HFFc6 (cell line): ENCODE measurements at places on chromosomes 7 and 10. TPM values are rescaled to one million over a fixed set of nuclear protein-coding genes. Genes with fewer than 3 reads are reported as not detected.

PKD2L1 gene
- total RNA-seq = not detected in 3 replicates

PRKCQ gene
- not detected in 3 replicates for total RNA-seq

ORC5 gene
- total RNA-seq = 14.5 and 16.8 TPM in 2 replicates

DNA sequence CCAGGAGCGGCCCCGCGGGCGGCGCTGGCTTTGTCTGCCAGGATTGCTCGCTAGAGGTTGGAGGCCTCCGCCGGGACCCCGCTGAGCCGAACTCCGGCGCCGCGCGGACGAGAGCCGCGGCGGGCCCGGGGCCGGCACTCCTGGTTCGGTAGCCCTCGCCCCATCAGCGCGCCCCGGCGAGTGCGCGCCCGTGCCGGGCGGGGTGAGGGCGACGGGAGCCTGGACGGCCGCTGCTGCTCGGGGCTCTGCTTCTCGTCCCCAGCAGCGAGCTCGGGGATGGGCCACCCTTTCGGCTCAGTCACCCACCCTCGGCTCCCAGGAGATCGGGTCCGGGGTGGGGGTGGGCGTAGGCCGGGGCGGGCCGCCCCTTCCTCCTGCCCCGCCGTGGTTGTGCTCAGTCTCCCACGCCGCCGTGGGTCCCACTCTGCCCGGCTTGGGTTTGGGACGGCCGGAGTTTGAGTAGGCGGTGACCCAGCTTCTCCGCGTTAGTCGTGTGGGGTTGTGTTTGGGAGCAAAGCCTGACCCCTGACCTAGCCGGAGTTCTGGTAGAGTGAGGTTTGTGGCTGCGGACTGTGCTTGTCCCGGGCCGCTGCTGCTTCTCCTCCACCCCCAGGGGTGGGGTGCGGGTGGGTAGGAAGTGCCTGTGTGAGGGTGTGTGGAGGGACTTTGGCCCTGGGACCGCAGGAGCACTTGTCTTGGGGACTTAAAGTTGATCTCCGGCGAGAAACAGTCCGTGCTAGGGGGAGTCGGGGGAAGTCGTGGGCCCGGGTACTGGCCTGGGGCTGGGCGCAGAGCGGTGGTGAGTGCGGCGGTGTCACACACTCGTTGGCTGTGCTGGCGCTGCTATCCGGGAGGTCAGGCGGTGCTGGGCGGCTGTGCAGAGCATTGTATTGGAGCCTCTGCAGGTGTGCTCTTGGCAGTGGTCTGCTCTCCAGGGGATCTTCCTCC, 677 bp downstream of the TSPAN14 start:
- DNase-seq = no peak

DNA sequence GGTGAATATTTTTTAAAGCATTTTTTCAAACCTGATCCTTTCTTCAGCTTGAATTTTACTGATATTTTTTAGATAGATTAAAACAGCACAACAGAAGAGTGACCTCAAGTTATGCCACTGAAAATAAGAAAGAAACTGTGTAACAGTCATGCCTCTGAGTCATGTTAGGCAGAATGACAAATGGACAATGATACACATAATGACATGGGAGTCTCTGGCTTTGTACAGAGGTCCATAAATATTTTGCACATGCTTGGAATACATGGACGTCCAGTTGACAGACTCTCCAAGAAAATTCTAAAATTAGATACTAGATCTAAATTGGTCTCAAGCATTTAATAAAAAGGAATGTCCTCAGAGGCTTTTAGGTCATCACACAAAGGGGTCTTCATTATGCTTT, 21.9 kb upstream of the SEMA3A start:
- DNase-seq = peak; percentile 43

DNA sequence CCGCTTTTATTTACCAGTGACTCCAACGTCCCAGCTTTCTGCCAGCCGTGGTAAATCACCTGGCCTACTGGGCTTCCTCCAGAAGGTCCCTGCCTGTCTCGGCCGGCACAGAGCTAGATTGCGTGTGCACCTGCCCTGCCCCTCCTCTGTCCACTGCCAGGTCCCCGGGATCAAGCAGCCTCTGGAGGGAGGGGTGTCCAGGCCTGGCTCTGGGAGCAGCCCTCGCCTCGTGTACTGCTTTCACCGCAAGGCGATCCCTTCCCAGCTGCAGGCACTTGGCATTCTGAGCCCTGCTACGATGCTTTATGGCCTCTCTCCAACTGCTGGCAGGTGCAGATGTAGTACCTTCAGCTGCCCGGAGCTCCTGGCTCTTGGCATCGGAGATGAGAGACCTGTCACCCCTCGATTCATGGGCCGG, 7.4 kb downstream of the SLC29A3 start:
- no peak for DNase-seq

- no peak for DNase-seq
Measured at GRCh38 chr7:107609811-107610261, 29.8 kb downstream of the BCAP29 start.

DNA sequence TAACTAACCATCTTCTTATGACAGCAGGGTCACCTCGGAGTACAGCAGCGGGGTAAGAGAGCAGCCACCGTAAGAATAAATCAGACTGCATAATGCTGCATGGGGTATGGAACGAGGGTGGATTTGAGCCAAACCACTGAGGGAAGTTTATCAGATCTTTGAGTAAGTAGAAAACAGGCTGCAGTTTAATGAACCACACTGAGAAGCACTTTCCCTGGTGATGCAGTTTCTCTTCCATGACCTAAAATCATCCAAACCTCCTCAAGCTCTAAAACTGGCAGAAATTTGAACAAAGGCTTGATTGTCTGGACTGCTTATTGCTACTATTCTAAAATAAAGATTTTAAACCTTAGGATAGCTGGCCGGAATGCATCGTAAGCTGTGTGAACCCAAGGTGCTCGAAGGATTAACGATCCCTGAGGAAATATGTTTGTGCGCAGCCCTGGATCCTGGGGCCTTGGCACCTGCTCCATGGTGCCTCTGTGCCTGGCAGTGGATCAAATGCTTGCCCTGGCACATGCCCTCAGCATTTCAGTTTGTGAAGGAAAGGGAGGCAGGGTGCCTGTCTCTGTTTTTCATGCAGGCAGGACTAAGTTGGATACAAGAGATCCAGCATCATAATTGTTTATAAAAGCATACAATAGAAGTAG, 322.7 kb downstream of the LHFPL3 start:
- DNase-seq = no peak

GRCh38 chr7:37957221-37957970, 37.0 kb downstream of the EPDR1 start:
- DNase-seq = no peak

GRCh38 chr7:29149036-29149435, 2.7 kb upstream of the CPVL start:
- no peak for DNase-seq

GRCh38 chr7:97116308-97116707, 1.2 kb upstream of the SDHAF3 start:
- DNase-seq = peak; percentile 59

DNA sequence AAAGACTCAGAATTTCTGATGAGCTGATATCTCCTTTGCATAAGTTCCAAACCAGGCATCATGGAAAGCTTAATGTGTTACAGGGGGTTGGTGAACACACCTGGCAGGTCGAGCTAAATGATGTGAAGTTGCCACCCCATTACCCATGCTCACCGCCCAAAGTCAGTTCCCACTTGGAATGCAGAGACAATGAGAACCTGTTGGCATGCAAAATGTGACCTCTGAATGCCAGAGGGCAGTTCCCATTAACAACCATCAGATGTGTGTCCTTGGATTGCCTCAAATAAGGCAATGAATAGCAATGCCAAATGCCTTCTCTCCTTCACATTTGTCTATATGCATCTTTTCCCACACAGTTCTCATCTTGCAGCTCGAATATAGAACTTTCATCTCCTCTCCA, 190.7 kb downstream of the CDCA7L start:
- no peak for DNase-seq

DNA sequence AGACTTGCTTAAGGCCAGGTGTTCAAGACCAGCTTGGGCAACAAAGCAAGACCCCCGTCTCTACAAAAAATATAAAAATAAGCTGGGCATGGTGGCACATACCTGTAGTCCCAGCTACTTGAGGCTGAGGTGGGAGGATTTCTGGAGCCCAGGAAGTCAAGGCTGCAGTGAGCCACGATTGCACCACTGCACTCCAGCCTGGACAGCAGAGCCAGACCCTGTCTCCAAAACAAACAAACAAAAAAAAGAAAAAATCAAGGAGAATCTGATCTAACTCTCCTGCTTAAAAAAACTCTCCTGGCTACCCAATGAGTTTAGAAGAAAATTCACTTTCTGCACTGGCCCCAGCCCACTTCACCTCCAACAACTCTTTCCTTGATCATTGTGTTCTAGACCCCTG, 1.9 kb upstream of the KPNA7 start:
- DNase-seq = no peak

GRCh38 chr7:27168265-27168947, 3.1 kb upstream of the HOXA9 start:
- DNase-seq = peak; percentile 70

GRCh38 chr10:132458071-132458585, 61.1 kb downstream of the PWWP2B start:
- DNase-seq = no peak

- DNase-seq = no peak
Measured at GRCh38 chr7:3378390-3379150, 77.5 kb downstream of the SDK1 start.

GRCh38 chr7:26197153-26198115, 3.1 kb downstream of the HNRNPA2B1 start:
- no peak for DNase-seq
